ENCODE measurements at places on chromosomes 6 and 20.

DNA sequence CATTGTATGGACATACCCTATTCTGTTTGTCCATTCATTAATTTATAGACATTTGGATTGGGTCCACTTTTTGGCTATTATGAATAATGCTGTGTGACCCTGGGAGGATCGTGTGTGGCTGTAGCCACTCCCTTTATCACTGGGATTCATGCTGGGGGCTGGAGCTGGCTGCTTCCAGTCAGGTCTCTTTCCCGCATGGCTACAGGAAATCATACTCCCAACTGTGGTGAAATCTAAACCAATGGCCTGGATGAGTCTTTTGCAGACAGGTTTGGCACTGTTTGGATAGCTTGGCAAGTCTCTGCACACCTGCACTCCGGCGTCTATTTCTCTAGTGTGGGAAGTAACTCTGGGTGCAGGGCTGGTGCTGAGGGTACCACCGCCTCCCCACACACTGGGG, 80.4 kb downstream of the RIN2 start:
- no peak for DNase-seq

- no peak for DNase-seq
Measured at GRCh38 chr20:22305381-22305780, 279.0 kb downstream of the FOXA2 start.

DNA sequence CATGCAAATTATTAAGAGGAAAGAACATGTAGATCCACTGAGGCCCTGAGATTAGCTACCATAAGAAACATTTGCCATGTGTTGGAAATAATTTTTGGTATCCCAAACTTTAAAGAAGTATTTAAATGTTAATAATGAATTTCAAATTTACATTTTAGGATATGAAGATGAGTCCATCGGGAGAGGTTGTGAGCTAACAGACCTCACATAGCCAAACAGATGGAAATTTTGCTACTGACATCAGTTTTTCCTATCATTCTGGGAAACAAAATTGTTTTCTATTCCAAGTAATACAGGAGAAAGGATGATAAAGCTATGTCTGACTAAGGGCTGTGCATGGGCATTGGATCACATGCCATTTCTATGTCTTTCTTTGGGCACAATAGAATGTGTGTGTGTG, 809.6 kb downstream of the TENT5A start:
- no peak for DNase-seq

GRCh38 chr6:166277018-166277417, 31.2 kb downstream of the PRR18 start:
- no peak for DNase-seq

DNA sequence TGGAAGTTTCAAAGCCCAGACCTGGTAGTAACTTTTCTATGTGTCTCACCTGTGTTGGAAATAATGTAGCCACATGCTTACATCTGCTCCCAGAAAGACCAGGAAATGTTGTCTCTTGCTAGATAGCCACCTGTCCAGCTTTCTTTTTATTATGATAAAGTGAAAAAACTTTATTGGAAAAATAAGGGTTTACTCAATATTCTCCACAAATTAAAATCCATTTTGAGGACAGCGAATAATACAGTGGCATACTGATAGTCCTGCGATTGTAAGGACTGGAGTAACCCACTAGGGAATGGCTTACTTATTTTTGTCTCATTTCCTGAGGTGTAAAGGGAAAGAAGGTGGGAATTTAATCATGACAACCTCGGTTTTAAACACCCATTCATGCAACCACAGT, 100.1 kb downstream of the HFE start:
- no peak for DNase-seq

DNA sequence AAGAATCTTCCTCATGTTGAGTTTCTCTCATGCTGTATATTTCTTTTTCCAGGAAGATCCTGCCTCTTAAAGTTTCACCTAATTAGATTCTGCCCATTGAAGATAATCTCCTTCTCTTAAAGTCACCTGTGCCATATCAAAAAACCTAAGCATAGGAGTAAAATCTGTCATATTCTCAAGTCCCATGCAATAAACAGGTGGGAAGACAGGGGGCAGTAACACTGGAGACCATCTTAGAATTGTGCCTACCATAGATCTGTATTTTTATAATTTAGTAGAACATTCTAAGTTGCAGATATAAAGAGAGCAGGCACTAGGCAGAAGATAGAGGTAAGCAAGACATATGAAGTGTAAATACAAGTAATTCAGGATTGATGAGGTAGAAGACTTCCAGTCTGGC, 763.5 kb upstream of the MANEA start:
- DNase-seq, result no peak

GRCh38 chr6:52512199-52512598, 64.7 kb downstream of the TRAM2 start:
- no peak for DNase-seq

- DNase-seq, result no peak
Measured at GRCh38 chr20:46893877-46894578, 615 bp upstream of the EYA2 start.

- DNase-seq, result no peak
Measured at GRCh38 chr20:33132513-33133372, 35.2 kb upstream of the BPIFA2 start.

GRCh38 chr6:89729818-89730217, 89.8 kb downstream of the MDN1 start:
- DNase-seq, result no peak

- DNase-seq, result no peak
Measured at GRCh38 chr6:167093406-167093921, 29.4 kb upstream of the CCR6 start.

DNA sequence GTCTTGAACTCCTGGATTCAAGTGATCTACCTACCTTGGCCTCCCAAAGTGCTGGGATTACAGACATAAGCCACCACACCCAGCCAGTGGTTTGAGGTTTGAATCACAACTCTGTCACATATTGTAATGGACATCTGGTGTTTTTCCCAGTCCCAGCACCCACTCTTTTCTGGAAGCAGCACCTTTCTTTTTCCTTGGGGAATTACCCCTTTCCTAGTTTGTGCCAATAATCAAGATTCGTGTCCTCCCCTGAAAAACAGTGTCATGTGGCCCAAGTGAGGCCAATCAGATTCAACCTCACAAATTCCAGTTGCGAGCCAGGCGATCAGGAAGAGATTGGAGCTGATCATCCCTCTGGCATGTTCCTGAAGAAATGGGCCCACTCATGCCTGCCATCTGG, 71.7 kb upstream of the SGK1 start:
- no peak for DNase-seq

DNA sequence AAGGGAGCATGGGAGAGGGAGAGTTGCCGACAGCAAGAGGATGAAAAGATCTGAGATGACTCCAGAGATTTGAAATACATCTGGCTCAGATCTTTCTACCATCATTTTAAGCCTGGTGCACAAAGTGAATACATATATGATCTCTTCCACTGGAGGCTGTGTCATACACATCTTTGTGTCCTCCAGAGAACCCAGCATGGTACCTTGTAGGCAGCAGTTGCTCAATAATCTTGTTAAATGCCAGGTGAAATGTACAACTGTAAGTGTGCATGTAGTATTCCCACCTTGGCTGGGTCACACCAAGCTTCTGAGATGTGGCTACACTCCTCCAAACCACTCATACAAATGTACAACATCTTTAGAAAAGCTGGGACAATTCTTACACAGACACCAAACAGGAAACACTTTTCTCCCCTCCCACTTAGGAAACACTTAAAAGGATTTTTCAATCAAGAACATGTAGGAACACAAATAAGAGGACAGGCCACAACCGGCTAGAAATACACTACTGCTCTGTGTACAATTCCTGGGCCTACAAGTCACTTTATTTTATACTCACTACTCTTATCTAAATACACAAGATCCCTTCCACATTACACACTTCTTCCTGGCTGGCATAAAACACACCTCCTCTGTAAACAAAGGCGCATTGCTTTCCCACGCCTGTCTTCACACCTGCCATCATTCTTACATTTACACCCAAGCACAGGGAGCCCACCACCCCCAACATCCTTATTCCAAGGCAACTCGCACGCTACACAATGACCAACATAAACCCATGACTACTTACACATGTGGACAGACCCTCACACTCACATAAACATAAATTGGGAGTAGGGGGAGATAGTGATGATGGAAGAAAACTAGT, 3.8 kb upstream of the IER3 start:
- no peak for DNase-seq

- no peak for DNase-seq
Measured at GRCh38 chr20:50467718-50468356, 42.3 kb upstream of the PTPN1 start.

GRCh38 chr6:96685702-96686101, 122.8 kb downstream of the FHL5 start:
- DNase-seq, result no peak

DNA sequence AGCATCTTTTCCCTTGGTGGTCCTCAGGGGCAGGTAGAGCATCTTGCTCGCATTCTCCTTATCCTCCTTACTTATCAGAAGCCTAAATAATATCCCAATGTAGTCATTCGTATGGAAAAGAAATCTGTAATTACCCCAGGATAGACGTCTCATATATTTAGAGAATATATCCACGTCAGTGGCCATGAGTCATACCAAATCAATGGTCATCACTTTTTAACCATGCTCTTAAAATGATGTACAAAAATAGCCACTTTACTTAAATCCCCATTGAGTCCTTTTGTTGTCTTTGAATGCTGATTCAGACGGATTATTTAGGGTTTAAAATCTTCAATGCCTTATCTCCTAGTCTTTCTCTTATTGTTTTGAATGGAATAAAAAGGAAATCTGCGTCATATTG, 231.7 kb upstream of the STXBP5 start:
- no peak for DNase-seq

GRCh38 chr6:1200409-1201101, 111.3 kb upstream of the FOXQ1 start:
- no peak for DNase-seq

GRCh38 chr20:63471981-63472831, at the start of gene KCNQ2:
KCNQ2 (minus strand) TSS chr20:63472655; CDS start chr20:63472463, 192 bp downstream.
- DNase-seq, result no peak

GRCh38 chr6:32659856-32660595, 6.4 kb downstream of the HLA-DQB1 start:
- no peak for DNase-seq

- peak; percentile 17 for DNase-seq
Measured at GRCh38 chr20:13220904-13221297, at the start of gene ISM1. ISM1 (plus strand) TSS chr20:13221274; CDS start chr20:13221777, 503 bp downstream.

All from stimulated activated CD4-positive, alpha-beta T cell treated with anti-CD3 and anti-CD28 coated beads, Interleukin-12 subunit alpha, Interleukin-12 subunit beta, amount 100 ng/mL, for 48 hours (primary cell).